ENCODE measurements at places on chromosomes 7 and 10.

DNA sequence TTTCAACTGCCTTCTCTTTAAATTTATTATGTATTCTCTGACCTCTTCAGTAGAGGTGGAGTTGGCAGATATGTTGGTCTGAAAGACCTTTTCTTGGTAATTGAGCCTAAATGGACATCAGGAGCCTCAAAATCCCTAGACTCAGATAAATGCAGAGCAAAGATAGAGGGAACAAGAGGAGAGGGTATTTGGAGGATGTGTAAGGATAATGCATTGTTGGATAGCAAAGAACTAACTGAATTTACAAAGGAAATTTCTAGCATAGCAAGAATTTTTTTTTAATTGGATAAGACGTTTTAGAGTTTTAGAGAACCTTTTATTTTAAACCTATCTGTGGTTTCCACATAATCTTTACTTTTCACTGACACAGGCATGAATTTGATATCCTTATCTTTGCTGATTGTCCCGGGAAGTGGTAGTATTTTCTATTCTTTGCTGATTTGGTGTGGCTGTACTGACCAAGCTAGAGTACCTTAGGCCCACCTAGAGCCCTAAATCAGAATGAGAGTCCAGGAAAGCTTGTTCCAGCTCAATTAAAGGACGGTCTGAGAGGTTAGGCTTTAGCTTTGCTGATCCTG lies 91.3 kb downstream of the NRF1 start:
- DNase-seq, result no peak

DNA sequence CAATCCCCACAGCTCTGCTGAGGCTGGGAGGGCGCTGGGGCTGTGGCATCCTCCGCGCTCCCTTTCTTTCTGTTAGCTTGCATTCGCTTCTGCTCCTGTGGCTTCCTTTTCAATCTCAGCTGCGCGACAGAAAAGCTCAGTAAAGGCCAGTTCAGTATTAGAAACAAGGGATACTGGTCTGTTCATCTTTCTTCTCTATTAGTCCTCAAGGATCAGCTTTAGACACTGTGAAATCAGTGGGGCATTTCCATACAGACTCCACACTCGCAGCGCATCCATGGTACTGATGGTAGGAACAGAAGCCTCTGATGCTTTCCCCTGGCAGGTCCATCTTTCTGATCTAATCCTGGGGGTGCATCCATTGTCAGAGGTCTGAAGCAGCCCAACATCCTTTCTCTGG lies 163.7 kb downstream of the LYZL1 start:
- no peak for DNase-seq

- no peak for DNase-seq
Observed at GRCh38 chr10:114334301-114334700, 70.0 kb downstream of the AFAP1L2 start.

- no peak for DNase-seq
Observed at GRCh38 chr10:126302476-126302756, 85.9 kb downstream of the ADAM12 start.

GRCh38 chr7:55261386-55261770 lies 103.8 kb upstream of the LANCL2 start:
- DNase-seq, result no peak

All from activated naive CD4-positive, alpha-beta T cell (primary cell).